ENCODE measurements at places on chromosomes 16 and 17.

DNA sequence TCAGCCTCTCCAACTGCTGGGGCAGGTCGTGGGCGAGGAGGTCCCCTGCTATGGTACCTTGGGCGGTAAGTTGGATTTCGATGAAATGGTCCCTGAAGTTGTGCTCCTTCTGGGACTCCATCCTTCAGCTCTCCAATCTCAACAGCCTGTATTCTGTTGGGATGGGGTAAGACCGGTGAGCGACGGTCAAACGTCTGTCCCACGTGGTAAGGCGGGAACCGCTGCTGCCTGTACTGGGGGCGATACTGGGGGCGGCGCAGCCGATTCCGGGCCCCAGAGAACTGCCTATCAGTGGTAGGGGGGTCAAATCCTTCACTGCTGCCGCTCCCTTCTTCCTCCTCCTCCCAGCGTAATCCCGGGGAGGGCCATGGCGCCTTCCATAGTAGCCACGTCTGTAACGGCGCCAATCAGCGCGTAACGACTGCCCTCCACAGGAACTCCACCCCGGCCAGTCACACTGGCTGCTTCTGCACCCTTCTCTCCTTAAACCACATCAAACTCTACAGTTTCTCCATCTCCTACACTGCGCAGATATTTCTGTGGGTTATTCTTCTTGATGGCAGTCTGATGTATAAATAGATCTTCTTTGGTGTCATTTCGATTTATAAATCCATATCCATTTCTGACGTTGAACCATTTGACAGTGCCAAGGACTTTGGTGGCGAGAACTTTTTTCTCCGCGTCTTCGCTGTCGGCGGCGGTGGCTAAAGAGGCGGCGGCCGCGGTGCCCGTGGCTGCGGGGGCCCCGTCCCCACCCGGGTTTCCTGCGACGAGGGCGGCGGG lies 41.1 kb downstream of the AHSP start:
- H3K27me3 ChIP-seq: peaks cover 89% of the 10 kb centered on the region
- peak; percentile 8 for DNase-seq
- H3K4me1 ChIP-seq: no peaks in the 10 kb centered on the region
- no peak overlapping the region for H3K27ac ChIP-seq
- H3K4me3 ChIP-seq: peak overlapping the region; percentile 77

DNA sequence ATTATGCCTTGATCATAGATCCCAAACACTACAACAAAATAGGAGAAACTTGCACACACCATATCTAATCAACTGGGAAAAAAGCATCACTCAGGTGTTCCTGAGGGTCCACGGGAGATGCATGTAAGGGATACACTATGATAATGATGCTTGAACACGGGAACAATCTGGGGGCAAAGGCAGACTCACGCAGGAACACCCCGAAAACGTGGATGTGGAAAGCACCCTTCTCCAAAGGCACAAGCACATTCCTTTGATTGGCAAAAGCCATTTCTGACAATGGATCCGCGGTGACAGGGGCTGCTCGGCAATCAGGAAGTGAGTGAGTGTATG lies 1.3 kb downstream of the ZNF652 start:
- peak overlapping the region; percentile 93 for H3K4me3 ChIP-seq
- no peaks in the 10 kb centered on the region for H3K27me3 ChIP-seq
- peak; percentile 18 for DNase-seq
- H3K36me3 ChIP-seq: peaks cover 5% of the 10 kb centered on the region

GRCh38 chr17:20066253-20066652 lies 57.1 kb downstream of the SPECC1 start:
- DNase-seq: no peak
- H3K4me3 ChIP-seq: no peak overlapping the region
- H3K4me1 ChIP-seq: peaks cover 4% of the 10 kb centered on the region
- no peak overlapping the region for H3K27ac ChIP-seq
- peaks cover 3% of the 10 kb centered on the region for H3K27me3 ChIP-seq

- peaks cover 49% of the 10 kb centered on the region for H3K27me3 ChIP-seq
- H3K4me3 ChIP-seq: peak overlapping the region; percentile 84
- peaks cover 63% of the 10 kb centered on the region for H3K4me1 ChIP-seq
- DNase-seq: no peak
Observed at GRCh38 chr17:7445619-7445968, 733 bp downstream of the CHRNB1 start.

GRCh38 chr16:58128711-58129096 lies 477 bp downstream of the CFAP20 start:
- H3K4me1 ChIP-seq: peaks cover 54% of the 10 kb centered on the region
- DNase-seq: peak; percentile 66
- H3K27me3 ChIP-seq: no peaks in the 10 kb centered on the region
- H3K27ac ChIP-seq: peak overlapping the region; percentile 90
- peaks cover 7% of the 10 kb centered on the region for H3K36me3 ChIP-seq
- H3K4me3 ChIP-seq: peak overlapping the region; percentile 91

GRCh38 chr17:55859301-55859795 lies 108.5 kb downstream of the PCTP start:
- no peaks in the 10 kb centered on the region for H3K36me3 ChIP-seq
- H3K27me3 ChIP-seq: no peaks in the 10 kb centered on the region
- H3K27ac ChIP-seq: no peak overlapping the region
- peaks cover 8% of the 10 kb centered on the region for H3K4me1 ChIP-seq

GRCh38 chr16:87855852-87856715 lies 13.2 kb downstream of the SLC7A5 start:
- peaks cover 81% of the 10 kb centered on the region for H3K4me1 ChIP-seq
- no peaks in the 10 kb centered on the region for H3K27me3 ChIP-seq
- no peaks in the 10 kb centered on the region for H3K36me3 ChIP-seq
- DNase-seq: no peak
- peak overlapping the region; percentile 25 for H3K27ac ChIP-seq

- no peak overlapping the region for H3K4me3 ChIP-seq
- H3K27ac ChIP-seq: no peak overlapping the region
- H3K36me3 ChIP-seq: no peaks in the 10 kb centered on the region
- H3K4me1 ChIP-seq: peaks cover 23% of the 10 kb centered on the region
Observed at GRCh38 chr17:31506517-31506916, 115.0 kb downstream of the RAB11FIP4 start.

DNA sequence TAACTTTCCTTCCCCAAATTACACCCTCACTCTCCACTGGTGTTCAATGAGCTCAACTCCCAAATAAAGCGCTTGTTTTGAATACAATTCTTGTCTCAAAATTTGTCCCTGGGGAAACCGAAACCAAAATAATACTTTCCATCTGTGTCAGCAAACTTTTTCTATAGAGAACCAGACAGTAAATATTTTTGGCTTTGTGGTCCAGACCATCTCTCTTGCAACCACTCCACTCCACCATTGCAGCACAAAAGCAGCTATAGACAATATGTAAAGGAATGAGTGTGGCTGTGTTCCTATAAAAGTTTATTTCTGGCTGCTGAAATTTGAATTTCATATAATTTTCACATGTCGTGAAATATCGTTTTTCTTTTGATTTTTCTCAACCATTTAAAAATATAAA lies 84.6 kb upstream of the ERCC4 start:
- peaks cover 12% of the 10 kb centered on the region for H3K27me3 ChIP-seq
- H3K4me3 ChIP-seq: no peak overlapping the region
- no peak overlapping the region for H3K27ac ChIP-seq
- no peak for DNase-seq

DNA sequence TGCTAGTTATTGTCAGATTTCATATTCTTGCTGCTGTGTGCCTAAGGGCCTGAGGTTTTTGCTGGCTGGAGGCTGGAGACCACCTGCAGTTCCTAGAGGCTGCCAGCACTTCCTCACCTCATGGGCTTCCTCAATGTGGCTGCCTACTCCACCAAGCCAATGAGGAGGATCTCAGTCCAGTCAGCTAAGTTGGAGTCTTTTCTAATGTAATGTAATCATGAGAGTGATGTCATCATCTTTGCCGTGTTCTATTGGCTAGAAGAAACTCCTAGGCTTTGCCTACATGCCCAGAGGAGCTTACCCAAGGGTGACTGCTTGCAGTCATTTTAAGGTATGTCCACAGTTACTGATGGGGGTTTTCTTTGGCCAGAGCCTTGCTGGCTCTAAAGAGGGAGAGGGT lies 53.0 kb downstream of the SOCS3 start:
- H3K27me3 ChIP-seq: peaks cover 12% of the 10 kb centered on the region
- H3K36me3 ChIP-seq: no peaks in the 10 kb centered on the region
- no peak overlapping the region for H3K4me3 ChIP-seq
- no peak overlapping the region for H3K27ac ChIP-seq

DNA sequence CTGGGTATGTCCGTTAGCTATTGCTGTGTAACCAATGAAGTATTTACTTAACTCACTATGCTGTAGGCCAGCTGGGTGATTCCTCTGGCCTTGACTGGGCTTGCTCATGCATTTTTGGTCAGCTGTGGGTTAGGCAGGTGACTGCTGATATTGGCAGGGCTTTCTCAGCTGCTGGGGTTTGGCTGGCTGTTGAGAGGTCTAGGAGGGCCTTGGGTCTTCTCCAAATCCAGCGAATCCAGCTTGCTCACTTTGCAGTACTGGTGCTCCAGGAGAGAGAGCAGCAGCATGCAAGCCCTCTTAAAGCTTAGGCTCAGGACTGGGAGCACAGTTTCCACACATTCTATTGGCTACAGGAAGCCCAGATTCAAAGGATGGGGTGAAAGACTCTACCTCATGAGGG lies 270.1 kb downstream of the PHKB start:
- no peaks in the 10 kb centered on the region for H3K27me3 ChIP-seq
- H3K36me3 ChIP-seq: no peaks in the 10 kb centered on the region
- DNase-seq: no peak
- no peak overlapping the region for H3K4me3 ChIP-seq
- no peak overlapping the region for H3K27ac ChIP-seq

DNA sequence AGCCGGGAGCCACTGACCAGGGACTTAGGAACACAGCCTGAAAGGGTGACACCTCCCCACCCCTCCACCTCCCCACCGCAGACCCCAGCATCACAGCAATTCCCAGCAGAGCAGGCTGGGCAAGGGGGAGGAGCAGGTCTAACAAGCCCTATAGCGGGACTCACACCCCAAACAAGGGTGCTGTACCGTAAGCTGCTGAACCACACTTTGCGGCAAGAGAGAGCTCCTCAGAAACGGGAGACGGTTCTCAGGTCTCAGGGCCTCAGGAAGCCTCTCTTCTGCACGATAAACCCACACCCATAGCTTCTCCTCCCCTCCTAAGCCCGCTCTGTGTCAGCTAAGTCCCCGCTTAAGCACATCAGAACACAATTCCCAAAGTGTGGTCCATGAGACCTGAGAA lies 11.7 kb upstream of the COTL1 start:
- no peaks in the 10 kb centered on the region for H3K36me3 ChIP-seq
- DNase-seq: no peak
- no peak overlapping the region for H3K27ac ChIP-seq
- H3K27me3 ChIP-seq: peaks cover 19% of the 10 kb centered on the region

DNA sequence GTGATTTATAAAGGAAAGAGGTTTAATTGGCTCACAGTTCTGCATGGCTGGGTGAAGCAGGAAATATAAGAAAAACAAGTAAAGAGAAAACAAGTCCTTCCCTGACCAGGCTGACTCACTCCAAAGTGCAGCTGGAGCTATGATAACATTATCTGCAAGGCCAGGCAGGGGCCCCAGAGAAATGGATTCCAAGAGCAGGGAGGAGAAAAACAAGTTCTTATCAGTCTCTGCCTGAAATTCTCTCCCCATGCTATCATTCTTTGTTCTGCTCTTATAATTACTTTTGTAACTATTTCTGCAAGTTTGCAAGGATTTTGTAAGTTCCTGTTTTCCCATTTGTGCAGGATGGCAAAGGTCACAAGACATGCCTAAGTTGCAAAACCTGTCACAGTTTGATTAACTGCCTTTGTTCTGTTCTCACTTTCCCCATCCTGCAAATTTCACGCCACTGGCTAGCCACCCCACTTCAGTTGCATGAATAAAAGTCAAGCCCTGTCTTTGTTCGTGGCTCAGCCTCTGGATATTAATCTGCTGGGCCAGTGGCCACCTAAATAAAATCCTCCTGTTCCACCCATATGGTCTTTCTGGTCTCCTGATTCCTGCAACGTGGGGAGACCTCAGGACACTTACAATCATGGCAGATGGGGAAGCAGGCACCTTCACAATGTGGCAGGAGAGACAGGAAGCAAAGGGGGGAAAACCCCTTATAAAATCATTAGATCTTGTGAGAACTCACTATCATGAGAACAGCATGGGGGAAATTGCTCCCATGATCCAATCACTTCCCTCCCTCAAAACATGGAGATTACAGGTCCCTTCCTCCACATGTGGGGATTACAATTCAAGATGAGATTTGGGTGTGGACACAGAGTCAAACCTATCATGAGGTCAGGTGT lies 13.1 kb downstream of the ABCA9 start:
- H3K27me3 ChIP-seq: no peaks in the 10 kb centered on the region
- peaks cover 10% of the 10 kb centered on the region for H3K36me3 ChIP-seq
- peaks cover 14% of the 10 kb centered on the region for H3K4me1 ChIP-seq
- peak; percentile 8 for DNase-seq
- peak overlapping the region; percentile 96 for H3K27ac ChIP-seq

DNA sequence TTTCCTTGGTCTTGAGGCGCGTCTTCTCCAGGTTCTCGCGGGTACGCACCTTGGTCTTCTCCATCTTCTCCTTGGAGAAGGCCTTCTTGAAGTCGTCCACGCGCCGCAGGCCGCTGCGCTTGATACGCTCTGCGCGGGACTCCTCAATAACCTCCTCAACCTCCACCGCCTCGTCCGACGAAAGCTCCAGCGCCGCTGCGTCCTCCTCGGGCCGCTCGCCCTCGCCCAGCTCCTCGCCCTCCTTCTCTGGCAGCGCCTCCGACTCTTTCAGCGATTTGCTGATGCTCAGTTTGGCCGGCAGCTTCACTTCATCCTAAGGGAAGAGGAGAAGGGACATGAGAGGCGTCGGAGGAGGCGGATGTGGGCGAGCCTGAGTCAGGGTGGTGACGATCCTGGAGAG lies 16.8 kb upstream of the STAT3 start:
- H3K4me3 ChIP-seq: no peak overlapping the region
- no peaks in the 10 kb centered on the region for H3K36me3 ChIP-seq
- peaks cover 34% of the 10 kb centered on the region for H3K4me1 ChIP-seq
- H3K27ac ChIP-seq: no peak overlapping the region
- no peak for DNase-seq

GRCh38 chr16:20865420-20866131 lies 34.6 kb downstream of the DCUN1D3 start:
- peaks cover 26% of the 10 kb centered on the region for H3K4me1 ChIP-seq
- DNase-seq: no peak
- H3K4me3 ChIP-seq: no peak overlapping the region
- H3K36me3 ChIP-seq: peaks cover 38% of the 10 kb centered on the region

DNA sequence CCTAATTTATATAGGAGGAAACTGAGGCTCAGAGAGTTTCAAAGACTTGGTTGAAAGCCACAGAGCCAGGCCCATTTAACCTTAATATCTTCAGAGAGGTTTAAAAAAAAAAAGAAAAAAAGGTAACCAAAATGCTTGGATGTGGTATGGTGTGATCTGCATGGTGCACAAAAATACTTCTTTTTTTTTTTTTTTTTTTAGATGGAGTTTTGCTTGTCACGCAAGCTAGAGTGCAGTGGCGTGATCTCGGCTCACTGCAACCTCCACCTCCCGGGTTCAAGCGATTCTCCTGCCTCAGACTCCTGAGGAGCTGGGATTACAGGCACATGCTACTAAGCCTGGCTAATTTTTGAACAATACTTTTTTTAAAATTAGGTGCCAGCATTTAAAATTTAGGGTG lies 101.8 kb downstream of the XYLT1 start:
- H3K27me3 ChIP-seq: peaks cover 36% of the 10 kb centered on the region
- H3K4me3 ChIP-seq: no peak overlapping the region
- no peaks in the 10 kb centered on the region for H3K36me3 ChIP-seq
